CD4-positive, alpha-beta memory T cell (primary cell): ENCODE measurements at places on chromosomes 2 and 18. TPM values are rescaled to one million over a fixed set of nuclear protein-coding genes. Genes with fewer than 3 reads are reported as not detected.

CDH2 gene
- not detected for total RNA-seq

STARD6 gene
- not detected for total RNA-seq

RGPD3 gene
- 0.44 TPM for total RNA-seq

ST8SIA3 gene
- not detected for total RNA-seq

SLC38A11 gene
- not detected for total RNA-seq

HJURP gene
- 0.44 TPM for total RNA-seq

COPS8 gene
- 34.5 TPM for total RNA-seq

ALK gene
- total RNA-seq, result not detected

TMEFF2 gene
- not detected for total RNA-seq

UNC80 gene
- total RNA-seq, result not detected

TEX44 gene
- not detected for total RNA-seq

TEKT4 gene
- not detected for total RNA-seq

FSIP2 gene
- total RNA-seq, result 0.36 TPM

SERPINB12 gene
- total RNA-seq, result not detected

RAD51AP2 gene
- not detected for total RNA-seq

ZNG1B gene
- 43.3 TPM for total RNA-seq

ZNF804A gene
- not detected for total RNA-seq

EN1 gene
- total RNA-seq, result not detected

RAB17 gene
- total RNA-seq, result not detected

MGAT4A gene
- total RNA-seq, result 270 TPM

ARL4C gene
- total RNA-seq, result 239 TPM

ITPRID2 gene
- total RNA-seq, result 38.8 TPM

GAL3ST2 gene
- total RNA-seq, result not detected

SIGLEC15 gene
- total RNA-seq, result not detected

WDR54 gene
- total RNA-seq, result 41.0 TPM

HTR2B gene
- total RNA-seq, result not detected

NPHP1 gene
- 0.23 TPM for total RNA-seq

SLC11A1 gene
- total RNA-seq, result 1.3 TPM

AAK1 gene
- 220 TPM for total RNA-seq

NEB gene
- 2.1 TPM for total RNA-seq

KIAA2012 gene
- total RNA-seq, result not detected

BZW1 gene
- total RNA-seq, result 126 TPM

COL3A1 gene
- not detected for total RNA-seq

EVA1A gene
- not detected for total RNA-seq

CYB5A gene
- 22.8 TPM for total RNA-seq

ALLC gene
- not detected for total RNA-seq

GRHL1 gene
- total RNA-seq, result 0.33 TPM

TUBB8B gene
- total RNA-seq, result not detected

GNLY gene
- total RNA-seq, result 17.2 TPM

IL36B gene
- total RNA-seq, result not detected

CARF gene
- total RNA-seq, result 27.6 TPM

SNTG2 gene
- 0.96 TPM for total RNA-seq

DTYMK gene
- total RNA-seq, result 18.8 TPM

SEMA4F gene
- total RNA-seq, result 21.6 TPM
